ENCODE measurements at places on chromosomes 1 and 21.

DNA sequence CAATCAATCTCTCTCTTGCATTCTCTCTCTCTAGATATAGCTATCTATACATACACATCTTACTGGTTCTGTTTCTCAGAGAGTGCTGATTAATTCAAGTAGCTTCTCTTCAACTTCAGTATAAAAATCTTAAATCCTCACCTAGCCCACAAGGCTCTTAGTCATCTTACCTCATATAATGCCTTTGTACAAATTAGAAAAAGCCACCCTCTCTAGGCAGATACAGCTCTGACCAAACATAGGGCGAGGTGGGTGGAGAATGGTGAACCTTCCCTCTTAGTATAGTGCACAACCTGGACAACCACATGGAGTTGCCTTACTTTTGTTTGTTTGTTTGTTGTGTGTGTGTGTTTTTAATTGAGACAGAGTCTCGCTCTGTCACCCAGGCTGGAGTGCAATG, 5.1 kb upstream of the INAVA start:
- H3K27ac ChIP-seq: peak overlapping the region; percentile 95
- no peaks in the 10 kb centered on the region for H3K27me3 ChIP-seq
- H3K4me1 ChIP-seq: peaks cover 38% of the 10 kb centered on the region
- peak overlapping the region; percentile 92 for H3K4me3 ChIP-seq
- no peak for DNase-seq

DNA sequence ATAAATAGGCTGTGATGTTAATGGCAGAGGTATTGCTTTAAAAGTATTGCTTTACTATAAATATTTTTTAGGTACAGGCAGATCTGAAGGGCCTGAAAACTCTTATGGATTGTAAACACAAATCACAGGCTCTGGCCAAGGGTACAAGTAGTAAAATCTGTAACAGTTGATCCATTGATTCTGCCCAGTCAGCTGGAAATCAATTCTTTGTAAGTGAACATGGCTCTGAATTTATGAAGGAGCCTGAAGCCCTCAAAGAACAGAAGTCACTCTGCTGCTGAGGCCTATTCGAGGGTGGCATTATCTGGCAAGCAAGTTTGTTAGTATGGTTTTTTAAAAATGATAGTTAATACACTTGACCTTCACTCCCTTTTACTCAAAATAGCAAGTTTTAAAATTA, 834.0 kb upstream of the TMPRSS15 start:
- H3K27me3 ChIP-seq: no peaks in the 10 kb centered on the region
- DNase-seq: no peak

DNA sequence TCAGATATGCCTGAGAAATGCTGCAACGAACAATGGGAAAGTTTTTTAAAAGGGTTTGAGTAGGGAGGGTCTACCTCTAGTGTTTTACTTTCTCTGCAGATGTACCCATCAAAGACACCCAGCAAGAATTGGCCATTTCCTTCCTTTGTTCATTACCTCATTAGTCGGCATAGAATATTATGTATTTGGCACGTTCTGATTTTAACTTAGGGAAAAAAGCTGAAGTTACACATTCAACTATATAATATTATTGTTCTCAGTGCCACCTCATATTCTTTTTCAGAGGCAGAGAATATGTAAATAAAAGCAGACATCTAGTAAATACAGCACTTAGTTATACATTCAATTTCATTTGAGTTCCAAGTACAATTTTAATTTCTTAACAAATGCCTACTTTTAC, 83.7 kb upstream of the PPP2R5A start:
- no peak overlapping the region for H3K27ac ChIP-seq
- no peak for DNase-seq
- peaks cover 2% of the 10 kb centered on the region for H3K36me3 ChIP-seq
- H3K27me3 ChIP-seq: no peaks in the 10 kb centered on the region
- no peak overlapping the region for H3K4me3 ChIP-seq
- H3K4me1 ChIP-seq: no peaks in the 10 kb centered on the region

GRCh38 chr1:77288275-77288674, 6.5 kb downstream of the AK5 start:
- no peak overlapping the region for H3K27ac ChIP-seq
- no peak overlapping the region for H3K4me3 ChIP-seq
- H3K36me3 ChIP-seq: no peaks in the 10 kb centered on the region
- H3K4me1 ChIP-seq: no peaks in the 10 kb centered on the region
- no peak for DNase-seq

GRCh38 chr21:21971384-21971783, 973.2 kb downstream of the NCAM2 start:
- DNase-seq: no peak
- no peaks in the 10 kb centered on the region for H3K36me3 ChIP-seq
- no peaks in the 10 kb centered on the region for H3K27me3 ChIP-seq
- H3K27ac ChIP-seq: no peak overlapping the region
